ENCODE measurements at places on chromosomes 16 and 17.

- DNase-seq: no peak
Measured at GRCh38 chr16:21100447-21100846, 50.2 kb downstream of the DNAH3 start.

- DNase-seq: no peak
Measured at GRCh38 chr16:85663891-85664321, 24.8 kb downstream of the GINS2 start.

- no peak for DNase-seq
Measured at GRCh38 chr17:20279631-20280030, 187.7 kb downstream of the LGALS9B start.

GRCh38 chr16:69260019-69260418 is 51.1 kb upstream of the VPS4A start:
- no peak for DNase-seq

DNA sequence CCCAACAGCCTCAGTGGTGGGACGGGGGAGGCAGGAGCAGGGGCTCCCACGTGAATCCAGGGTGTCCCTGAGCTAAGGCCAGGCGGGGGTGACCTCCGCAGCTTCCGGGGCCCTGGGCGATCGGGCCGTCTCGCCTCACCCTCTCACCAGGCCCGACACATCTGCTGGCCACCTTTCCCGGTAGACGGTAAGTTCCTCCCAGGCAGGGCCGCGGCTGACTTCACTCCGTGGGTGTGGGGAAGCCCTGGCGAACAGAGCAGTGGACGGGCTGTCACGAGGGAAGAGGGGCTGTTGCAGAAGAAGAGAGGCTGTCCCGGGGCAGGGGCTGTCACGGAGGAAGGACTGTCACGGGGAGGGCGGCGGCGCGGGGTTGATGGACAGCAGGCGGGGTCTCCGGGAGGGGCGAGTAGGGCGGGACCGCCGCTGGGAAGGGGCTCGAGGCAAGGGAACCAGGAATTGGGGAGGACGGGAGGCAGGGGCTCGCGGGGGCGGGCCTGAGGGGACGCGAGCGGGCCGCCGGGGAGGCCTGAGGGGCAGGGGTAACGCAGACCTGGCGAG is 498 bp downstream of the PKMYT1 start:
- no peak for DNase-seq

DNA sequence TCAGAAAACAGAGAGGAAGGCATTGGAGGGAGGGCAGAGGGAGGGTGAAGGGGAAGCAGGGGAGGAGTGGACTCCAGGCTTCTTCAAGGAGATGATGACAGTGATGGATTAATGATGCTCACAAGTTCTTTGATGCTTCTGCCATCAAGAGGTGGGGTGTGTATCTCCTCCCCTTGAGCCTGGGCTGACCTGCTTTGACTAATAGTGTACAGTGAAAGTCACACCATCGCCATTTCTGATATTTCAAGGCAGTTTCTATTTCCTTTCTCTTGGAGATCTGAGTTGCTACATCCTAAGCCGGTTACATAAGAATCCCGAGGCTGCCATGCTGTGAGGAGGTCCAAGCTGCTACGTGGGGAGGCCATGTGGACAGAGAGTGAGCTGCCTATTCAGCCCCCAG is 312.5 kb downstream of the MAF start:
- no peak for DNase-seq

GRCh38 chr17:3739422-3740124 is 15.9 kb downstream of the HASPIN start:
- no peak for DNase-seq

DNA sequence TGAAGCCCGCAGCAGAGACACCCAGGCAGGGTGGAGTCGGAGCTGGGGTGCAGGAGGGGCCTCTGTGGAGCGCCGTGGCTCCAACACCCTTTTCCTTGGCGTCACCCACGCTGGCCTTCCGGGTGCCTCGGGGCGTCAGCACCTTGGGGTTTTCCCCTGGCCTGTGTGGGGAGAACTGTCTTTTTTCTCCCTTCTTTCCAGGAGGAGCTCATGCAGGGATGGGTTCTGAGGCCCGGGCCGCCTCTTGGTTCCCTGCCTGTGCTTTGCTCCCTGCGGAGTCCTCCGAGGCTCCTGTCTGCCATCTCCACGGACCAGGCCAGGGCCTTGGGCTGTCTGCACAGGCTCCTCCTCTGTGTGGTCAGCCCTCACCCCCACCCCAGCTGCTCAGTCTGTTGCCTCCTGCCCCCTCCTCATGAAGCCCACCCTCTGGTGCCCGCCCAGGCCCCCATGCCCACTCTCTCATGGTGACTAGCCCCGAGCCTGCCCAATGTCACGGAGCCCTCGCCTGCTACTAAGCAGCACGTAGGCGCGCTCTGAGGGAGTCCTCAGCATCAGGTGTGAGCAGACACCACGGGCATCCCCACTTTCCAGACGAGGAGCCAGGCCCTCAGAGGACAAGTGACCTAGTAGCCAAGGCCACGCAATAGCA is 5.0 kb downstream of the KATNB1 start:
- no peak for DNase-seq

- no peak for DNase-seq
Measured at GRCh38 chr17:77707546-77707945, 251.0 kb upstream of the TNRC6C start.

DNA sequence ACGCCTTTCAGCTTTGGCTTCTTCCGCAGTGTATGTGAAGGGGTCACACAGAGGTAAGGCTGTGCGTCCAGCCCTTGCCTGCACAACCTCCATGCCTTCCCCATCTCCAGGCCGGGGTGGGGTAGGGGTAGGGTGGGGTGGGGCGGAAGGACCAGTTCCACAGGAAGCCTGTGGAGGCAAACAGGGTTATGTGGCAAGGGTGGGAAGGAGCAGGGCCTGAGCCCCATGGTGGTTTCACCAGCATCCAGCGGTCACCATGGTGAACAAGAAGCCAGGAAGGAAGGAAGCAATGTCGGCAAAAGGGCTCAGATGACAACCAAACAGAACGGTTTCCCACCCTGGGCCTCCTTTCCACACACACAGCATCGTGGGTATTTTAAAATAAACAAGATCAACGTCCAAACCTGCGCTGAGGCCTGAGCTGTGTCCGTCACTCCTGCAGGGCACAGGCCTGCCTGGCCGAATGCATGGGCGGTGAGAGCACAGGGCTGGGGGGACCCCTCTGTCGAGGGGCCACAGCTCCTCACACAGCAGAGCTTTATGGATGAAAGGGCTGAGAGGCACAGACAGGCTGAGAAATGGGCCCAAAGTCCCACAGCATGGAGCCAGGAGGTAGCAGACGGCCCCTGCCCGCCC is 80.5 kb downstream of the ZNF778 start:
- no peak for DNase-seq

DNA sequence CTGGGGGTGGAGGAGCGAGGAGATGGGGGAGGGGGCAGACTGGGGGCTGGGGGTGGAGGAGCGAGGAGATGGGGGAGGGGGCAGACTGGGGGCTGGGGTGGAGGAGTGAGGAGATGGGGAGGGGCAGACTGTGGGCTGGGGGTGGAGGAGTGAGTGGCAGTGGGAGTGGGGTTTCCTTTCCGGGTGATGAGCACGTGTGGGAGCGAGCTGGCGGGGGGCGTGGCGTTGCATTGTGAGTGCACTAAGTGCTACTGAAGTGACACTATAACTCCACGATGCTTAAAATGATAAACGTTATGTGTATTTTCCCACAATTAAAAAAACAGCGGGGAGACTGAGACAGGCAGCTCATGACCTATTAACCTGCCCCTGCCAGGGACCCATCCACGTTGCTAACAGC is 46.3 kb downstream of the CBFA2T3 start:
- no peak for DNase-seq

- no peak for DNase-seq
Measured at GRCh38 chr17:82599674-82600661, 48.3 kb downstream of the WDR45B start.

DNA sequence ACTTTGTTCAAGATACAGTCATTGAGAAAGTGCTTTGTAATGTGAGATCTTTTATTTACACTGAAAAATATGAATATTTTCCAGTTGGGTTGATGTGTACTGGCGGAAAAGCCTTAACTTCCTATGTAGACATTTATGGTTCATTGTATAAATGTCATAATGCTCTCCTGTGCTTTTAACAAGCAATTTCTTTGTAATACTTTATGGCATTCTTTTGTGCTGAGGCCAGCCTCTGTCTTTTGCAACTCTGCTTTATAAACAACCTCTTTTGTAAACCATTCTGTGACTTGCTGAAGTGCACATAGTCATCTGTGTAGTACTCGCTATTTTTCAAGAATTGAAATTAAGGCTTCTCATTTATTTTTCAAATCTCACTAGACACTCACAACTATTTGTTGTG is 291.2 kb downstream of the CDH11 start:
- no peak for DNase-seq

DNA sequence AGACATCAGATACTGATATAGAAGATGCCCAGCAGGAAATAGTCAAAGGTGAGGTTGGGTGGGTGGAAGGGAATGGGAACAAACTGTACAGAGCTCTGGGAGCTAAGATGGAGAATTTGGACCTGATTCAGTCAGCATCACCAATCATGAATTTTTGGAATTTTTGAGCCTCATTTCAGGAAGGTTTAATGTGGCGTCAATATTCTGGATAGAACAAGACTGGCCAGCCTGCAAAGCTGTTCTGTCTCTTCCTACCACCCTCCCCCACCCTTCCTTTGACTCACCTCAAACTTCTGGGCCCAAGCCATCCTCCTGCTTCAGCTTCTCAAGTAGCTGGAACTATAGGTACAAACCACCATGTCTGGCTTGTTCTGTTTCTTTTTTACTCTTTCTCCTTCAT is 32.6 kb downstream of the CTCF start:
- DNase-seq: no peak

DNA sequence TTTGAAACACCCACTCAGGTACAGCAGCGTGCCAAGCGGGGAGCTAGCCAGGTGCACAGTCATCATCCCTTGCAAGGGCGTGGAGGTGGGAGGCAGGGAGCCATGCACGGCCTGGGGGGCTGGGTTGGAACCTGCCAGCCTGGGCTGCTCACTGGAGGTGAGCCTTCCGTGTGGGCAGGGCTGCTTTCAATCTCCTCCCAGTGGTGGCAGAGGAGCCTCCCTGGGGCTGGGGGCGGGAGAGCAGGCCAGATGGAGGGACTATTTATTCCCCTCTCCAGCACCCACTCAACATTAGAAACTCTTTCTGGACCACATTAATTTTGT is 90.3 kb downstream of the KATNIP start:
- no peak for DNase-seq

DNA sequence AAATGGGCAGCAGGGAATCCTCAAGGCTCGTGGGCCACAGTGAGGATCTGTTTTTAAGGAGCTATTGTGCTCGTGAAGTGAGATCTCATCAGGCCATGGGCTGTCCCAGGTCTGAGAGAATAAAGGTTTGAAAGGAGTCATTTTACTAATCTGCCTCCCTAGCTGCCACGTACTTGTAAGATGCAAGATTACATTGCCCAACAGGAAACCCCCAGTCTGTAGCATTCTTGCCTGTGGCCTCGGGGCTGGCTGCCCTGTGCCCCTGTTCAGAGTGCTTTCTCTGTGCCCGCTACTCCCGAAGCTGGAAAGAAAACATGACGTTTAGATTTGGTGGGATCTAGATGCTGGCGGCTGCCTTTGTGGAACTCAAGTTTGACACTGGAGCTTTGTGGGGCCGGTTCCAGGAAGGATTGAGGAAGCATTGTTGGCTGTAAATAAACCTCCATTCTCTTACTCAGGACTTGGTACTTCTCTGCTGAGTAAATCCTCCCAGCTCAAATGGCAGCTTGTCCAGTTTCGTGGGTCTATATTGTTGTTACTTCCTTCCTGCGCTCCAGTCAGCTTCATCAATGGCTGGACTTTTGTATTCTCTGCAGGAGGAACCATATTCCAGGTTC is 21.2 kb downstream of the SAP30BP start:
- DNase-seq: no peak

DNA sequence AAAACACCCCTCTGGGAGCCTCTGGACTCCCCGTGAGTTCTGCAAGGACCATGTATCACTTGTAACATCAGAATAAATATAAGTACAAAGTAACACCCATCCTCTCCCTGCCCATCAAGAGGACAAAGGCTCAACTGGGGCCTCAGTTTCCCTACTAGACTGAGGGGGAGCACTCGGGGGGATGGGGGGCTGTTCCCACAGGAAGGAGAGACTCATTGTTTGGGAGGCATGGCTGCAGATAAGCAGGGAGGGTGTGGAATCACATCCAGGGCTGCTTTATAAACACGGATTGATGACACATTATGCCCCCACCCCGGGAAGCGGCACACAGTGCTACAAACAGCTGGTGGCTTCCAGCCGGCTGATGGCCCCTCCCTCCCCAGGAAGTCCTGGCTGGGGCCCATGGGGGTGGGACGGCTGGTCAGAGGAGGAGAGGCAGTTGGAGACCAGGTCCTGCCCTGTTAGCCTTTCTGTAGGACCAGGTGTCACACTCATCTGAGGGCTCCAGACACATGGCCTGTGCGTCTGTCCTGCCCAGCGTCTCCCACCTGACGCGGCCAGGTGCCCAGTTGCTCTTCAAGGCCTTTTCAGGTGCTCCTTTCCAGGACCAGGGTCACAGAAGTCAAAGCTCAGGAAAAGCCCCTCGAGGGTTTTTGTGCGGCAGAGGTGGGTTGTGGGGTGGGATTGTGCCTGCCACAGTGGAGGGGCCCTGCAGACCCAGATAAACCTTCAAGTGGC is 1.3 kb upstream of the MPG start:
- DNase-seq: no peak

DNA sequence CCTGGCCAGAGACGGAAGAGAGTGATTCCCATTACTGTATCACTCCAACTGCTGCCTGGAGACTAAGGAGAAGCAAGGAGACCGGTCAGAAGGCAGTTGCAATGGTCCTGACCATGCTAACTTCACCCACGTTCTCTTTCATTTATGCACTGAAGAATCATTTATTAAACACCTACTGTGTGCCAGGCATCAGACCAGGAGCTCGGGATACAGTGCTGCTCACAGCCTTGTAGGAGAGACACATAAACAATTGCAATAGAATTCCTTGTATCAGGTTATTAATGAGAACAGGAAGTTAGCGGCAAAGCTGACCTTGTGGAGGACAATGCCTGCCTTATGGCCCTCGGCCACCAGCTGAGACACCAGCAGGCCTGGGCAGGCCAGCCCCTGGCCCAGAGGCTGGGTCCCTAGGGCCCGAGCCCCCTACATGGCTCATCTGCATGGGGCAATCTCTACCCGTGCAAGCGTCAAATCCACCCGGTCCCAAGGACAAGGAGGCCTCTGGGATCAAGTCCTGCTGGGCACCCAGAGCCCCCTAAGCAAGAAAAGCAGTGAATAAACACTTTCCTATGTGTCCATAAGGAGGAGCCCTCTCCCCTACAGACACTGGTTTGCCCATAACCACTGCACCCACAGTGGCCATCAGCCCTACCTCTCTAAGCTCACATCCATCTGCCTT is 8.6 kb upstream of the ENPP7 start:
- no peak for DNase-seq

- no peak for DNase-seq
Measured at GRCh38 chr17:9225305-9226101, 204.2 kb downstream of the NTN1 start.

DNA sequence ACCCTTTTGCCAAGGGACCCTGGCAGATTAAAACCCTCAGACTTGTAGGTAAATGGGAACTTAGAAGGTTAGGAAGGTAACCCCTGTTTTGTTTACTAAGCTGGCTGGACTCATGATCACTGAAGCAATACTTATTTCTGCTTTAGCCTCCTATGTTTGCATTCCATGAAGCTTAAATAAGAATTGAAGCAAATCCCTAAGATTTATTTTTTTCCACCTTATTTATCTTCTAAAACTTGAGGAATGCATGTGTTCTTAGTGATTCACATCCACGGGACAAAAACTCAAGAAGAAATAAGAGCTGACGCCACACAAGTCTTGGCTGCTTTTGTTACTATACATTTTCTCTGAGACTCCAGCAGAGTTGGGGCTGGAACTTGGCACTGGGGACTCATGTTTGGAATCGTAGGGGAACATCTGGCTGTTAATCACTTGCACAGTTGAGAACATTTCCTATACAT is 35.5 kb downstream of the CLUAP1 start:
- no peak for DNase-seq

- DNase-seq: no peak
Measured at GRCh38 chr17:19390951-19391350, 4.0 kb upstream of the MFAP4 start.
